ENCODE measurements at places on chromosomes 4 and X.

GRCh38 chr4:140252742-140253555 is 99.0 kb upstream of the MAML3 start:
- DNase-seq = peak; percentile 38

DNA sequence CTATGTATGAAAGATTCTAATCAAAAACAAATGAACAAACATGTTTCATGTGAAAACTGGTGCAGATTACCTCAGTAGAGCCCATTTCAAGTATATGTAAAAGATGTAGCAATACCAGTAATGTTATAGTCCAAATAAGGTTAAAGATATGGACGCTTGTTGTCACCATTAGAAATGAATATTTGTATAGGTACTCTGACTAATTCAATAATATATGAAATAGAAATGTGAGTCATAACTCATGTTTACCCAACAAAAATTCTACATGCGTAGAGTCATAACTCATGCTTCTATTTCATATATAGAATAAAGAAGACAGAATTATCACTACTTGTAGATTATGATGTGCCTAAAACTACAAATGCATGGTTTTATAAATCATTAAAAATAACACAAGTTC is 739.1 kb upstream of the DIAPH2 start:
- DNase-seq = no peak

DNA sequence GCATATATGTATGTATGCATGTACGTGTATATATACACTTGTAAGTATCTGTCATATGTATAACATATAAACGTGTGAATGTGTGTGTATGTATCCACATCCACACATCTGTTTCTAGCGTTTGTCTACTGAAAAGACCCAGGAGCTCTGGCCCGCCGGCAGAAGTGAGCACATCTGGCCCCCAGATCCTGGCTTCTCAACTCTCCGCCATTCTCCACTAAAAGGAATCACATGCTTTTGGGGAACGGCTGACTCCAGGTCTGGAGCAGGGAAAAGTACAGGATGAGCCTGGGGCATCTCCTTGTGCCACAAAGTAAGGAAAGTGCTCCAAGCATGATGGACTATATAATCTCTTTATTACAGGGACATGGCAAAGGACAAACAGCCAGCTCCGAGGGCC is 143.7 kb downstream of the AFAP1 start:
- no peak for DNase-seq

GRCh38 chrX:149910178-149910695 is 19.1 kb upstream of the HSFX4 start:
- no peak for DNase-seq

DNA sequence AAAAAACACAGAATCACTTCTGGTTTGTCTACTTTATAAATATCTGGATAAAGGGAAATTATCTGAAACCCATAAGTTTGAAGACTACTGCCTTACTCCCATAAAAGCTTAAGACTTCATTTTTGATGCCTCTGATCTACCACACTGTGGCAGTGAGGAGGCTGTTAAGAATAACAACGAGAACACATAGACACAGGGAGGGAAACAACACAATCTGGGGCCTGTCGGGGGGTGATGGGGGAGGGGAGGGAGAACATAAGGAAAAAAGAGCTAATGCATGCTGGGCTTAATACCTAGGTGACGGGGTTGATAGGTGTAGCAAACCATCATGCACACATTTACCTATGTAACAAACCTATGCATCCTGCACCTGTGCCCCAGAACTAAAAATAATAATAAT is 573.7 kb downstream of the GBA3 start:
- no peak for DNase-seq

DNA sequence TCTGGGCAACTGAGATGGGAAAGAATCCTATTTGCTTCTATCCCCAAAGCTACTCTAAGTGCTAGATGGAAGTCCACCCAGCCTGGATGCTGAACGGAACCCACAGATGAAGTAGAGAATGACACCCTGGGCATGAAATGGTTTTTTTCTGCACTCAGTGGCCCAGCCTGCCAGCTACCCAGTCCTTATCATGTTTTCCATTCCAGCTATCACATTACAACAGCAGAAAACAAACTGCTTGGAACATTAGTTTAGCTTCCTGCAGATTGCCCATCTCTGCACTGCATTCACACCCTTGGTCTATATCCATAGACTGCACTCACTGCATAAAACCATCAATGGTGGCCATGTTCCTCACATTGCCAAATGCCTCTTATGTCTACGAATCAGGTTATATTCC is 79.1 kb downstream of the NYX start:
- no peak for DNase-seq

DNA sequence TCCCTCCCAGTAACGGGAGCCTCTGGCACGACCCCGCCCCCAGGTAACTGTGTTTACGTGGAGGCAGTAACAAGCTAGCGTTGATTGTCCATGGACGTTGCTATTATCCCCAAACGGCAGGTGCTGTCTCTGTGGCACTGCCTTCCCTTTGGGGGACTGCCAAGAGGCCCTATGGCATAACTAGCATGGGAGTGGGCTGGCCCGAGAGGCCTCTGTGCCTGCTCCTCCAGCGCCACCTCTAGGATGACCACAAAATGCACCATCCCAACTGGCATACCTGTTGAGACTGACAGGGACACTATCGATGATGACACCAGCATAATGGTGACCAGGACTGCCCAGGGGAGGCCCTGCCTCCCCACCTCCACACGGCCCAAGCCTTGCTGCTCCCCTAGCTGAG is 1.5 kb downstream of the SRPK3 start:
- DNase-seq = no peak

DNA sequence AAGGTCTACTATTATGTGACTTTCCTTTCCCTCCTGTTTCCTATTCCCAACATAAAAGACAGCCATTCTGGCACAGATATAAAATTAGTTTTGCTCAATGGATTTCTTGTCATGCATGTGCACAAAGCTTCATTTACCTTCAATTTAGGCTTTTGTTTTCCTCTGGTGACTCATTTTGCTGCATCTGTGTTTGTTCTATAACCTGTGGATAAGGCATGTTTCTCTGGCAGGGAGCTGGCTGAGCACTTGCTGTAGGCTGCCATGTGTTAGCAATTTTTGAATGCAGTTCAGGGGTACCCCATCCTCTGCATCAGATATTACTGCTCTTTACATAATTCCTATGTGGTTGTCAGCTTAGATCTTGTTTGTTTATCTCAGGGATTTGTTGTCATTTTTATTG is 202.8 kb upstream of the GRID2 start:
- no peak for DNase-seq

GRCh38 chr4:16056681-16057385 is 27.0 kb downstream of the PROM1 start:
- DNase-seq = no peak

- no peak for DNase-seq
These were observed 47.2 kb downstream of the SYNPO2 start for GRCh38 chr4:118935819-118936218.

GRCh38 chr4:74418063-74418670 is 26.8 kb upstream of the AREG start:
- DNase-seq = no peak

GRCh38 chr4:84279678-84280077 is 219.4 kb downstream of the NKX6-1 start:
- DNase-seq = no peak

DNA sequence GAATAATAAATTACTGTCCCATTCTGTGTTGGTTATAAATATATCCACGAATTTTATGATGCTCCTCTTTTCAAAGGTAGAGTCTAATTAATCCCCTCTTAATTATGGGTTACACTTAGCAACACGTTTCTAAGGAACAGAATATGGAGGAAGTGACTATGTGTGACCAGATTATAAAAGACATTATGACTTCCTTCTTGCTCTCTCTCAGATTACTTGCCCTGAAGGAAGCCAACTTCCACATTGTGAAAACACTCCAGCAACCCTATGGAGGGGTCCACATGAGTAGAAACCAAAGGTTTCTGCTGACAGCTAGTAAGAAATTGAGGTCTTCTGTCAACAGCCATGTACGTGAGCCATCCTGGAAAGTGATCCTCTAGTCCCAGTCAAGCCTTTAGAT is 59.3 kb downstream of the WDFY3 start:
- no peak for DNase-seq

DNA sequence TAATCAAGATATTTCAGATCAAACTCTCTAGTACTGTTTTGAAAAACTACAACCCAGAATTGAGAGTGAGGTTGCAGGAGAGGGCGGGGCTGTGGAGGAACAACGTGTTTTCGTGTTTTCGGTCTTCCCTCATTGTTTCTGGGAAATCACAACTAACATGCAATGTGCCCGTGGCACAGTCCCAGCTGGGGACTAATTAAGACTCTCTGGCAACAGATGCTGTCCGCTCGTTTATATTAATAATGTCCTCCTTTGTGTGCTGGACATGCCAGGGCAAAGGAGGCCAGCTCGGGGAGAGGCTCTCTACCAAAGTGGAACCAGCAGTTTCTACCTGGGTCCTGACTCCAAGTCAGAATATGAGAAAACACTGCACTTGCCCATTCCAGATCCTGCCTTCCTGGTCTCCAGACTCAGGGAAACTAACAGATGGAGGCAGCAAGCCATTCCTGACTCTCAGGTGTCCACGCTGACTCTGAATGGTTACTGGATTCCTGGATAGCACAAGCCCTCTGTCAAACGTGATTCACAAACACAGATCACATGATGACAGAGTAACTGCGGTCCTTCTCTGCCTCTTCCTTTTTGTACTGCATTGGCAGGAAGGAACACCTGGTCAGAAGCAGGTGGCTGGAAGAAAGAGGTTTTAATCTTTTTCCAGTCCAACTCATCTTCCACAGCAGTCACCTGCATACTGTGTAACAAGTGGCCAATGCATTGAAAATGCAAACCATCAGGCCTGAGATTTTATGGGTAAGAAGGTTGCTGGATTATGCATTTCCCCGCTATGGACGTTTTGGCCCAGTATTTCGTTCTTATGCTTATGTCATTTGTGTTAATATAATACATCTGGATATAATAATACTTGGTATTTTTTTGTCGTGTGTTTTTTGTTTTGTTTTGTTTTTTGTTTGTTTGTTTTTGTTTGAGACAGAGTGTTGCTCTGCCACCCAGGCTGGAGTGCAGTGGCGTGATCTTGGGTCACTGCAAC is 65.0 kb downstream of the COQ2 start:
- peak; percentile 70 for DNase-seq

GRCh38 chrX:56726605-56727004 is 2.4 kb upstream of the NBDY start:
- DNase-seq = peak; percentile 51

DNA sequence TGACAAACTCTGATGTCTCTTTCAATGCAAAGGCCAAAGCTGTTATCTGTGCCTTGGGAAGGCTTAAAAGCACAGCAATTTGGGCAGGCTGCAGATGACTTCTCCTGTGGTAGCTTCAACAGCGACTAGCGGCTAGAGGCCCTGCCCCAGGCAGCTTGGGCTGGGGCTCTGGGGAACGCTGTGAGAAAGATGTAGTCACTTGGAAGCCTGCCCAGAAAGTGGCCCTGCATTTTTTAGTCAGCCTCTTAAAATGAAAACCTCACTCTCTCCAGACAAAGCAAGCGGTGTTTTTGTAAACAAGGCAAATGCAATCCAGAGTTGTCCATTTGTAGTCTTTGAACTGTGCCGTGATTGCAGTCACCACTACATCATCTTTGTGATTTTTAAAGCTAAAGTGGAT is 27.5 kb downstream of the PCYT1B start:
- DNase-seq = no peak

DNA sequence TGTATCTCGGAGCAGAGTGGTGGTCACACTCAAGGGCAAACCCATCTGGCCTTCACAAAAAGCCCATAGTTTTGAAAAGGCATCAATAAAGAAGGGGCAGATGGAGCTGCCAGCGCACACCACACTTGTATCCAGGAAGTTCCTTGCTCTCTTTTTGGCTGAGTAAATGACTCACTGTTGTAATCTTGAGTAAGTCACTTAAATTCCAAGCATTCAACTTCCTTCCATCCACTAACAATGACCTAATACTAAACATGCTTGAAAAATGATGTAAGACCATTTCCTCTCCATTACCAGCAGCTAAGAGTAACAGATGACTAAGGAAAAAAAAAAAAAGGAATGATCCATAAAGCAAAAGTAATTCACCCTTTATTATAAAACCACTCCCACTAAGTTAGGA is 32.4 kb upstream of the MYOZ2 start:
- no peak for DNase-seq

DNA sequence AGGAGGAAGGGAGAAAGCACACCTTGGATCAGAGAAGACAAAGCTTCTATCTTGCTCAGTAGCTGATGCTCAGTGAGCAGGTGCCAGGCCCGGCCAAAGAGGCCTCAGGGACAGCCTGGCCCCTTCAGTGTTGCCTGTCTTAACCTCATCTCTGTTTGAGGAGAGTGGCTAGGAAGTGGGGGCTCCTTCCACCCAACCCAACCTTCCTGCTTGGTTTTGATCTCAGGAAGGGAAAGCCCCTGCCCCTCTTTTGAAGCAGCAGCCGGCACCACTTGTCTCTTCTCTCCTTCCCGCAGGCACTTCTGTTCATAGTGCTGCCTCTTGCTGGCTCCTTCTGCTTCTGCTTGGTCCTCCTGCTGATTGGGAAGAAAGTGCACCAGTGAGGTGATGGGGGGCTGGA is 2.4 kb upstream of the AFF2 start:
- DNase-seq = no peak

GRCh38 chr4:121675715-121676114 is 21.1 kb downstream of the ANXA5 start:
- no peak for DNase-seq

DNA sequence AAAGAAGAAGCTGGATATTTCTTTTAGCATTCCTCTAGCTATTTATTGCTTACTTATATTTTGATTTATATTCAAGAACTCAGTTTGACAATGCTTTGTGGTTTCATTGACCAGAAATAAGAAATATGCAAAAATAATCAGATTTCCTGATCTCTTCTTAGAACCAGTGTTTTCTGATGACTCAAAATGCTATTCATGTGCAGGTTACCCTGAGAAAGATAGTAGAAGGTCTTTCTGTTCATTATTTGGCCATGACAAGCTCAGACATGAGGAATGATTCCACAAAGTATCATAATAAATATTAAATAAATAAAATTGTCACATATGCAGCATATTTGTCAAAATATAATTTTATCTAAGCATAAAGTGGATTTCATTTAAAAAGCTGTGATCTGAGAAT is 24.1 kb downstream of the ADH7 start:
- no peak for DNase-seq

DNA sequence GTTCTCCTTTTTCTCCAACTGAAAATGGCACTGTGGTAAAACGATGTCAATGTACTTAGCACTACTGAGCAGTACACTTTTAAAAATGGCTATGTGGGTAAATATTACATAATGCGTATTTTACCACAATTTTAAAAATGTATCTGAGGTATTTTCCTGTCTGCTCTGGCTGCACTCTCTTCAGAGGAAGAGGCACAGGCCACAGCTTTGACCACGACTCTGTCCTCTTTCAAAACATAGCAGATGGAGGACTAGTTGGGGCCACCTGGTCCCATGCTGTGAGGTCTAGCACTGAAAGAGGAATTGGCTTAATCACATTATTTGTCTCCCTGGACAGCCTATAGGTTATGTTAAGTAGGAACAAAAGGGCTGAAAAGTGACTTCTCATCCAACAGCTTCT is 5.2 kb downstream of the KCNE5 start:
- no peak for DNase-seq

DNA sequence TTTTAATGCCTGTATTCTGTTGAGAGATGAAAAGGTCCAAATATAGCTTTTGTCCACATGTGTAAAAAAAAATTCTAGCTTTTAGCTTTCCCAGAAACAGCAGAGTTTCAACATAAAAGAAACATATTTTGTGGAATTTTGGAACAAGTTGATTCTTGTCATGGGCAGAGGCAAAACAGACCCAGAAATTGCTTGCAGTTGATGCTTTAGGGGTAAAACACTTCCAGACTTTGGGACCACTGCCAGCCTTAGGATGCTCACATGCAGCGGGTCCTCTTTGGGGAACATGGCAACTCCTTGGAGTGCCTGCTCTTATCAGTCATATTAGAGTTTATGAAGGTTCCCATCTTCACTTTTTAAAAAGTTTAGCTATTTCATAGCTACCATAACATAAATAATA is 30.4 kb downstream of the DCLK2 start:
- no peak for DNase-seq

Data from activated CD4-positive, alpha-beta T cell treated with anti-CD3 and anti-CD28 coated beads, Interleukin-2, amount 10 ng/mL, durations not matched to agents 7 days and 5 days (primary cell).